ENCODE measurements at places on chromosomes 12 and 14.

DNA sequence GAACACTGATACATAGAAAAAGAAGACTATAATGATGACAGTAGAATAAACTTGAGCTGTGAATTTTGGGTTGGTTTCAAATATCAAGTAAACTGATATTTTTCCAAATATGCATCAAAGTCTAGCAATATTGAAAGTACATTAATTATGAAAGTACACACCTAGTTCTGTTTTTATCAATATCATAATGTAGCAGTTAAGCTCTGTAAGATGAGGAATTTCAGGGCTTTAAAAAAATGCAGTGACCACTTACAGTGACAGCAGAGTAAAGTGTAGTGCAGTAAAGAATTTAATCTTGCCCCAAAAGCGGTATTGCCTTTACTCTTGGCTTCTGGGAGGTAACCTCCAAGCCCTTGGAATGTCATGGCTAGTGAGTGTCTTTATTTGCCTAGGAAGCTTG lies 102.9 kb upstream of the ABCD2 start:
- DNase-seq, result no peak

GRCh38 chr12:12774791-12775190 lies 10.7 kb upstream of the APOLD1 start:
- no peak for DNase-seq

GRCh38 chr12:59657266-59657665 lies 61.4 kb downstream of the SLC16A7 start:
- DNase-seq, result no peak

DNA sequence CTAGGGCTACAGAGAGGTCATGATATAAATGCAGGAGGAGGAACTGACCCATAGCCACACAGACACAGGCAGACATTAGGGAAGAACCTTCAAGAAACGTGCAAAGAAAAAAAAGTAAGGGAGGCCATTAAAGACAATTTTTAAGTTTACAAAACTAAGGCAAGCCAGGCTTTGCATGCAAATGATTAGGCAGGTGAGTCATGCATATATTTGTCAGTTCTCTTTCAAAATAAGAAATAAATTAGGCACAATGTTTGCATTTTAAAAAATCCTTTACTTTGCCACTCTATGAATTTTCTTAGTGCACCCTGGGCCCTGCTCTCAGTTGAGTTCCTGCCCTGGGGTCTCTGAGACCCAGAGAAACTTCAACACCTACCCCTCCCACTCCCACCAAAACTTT lies 75.0 kb downstream of the PRMT8 start:
- no peak for DNase-seq
